ENCODE measurements at places on chromosomes 6 and 20.

GRCh38 chr6:158413814-158414565, 101.7 kb downstream of the TULP4 start:
- DNase-seq, result no peak

GRCh38 chr20:63979557-63980316, at the start of gene SAMD10:
TSS of gene SAMD10 (minus strand) at chr20:63979642. CDS start at chr20:63979467, 175 bp downstream.
- DNase-seq, result no peak

- DNase-seq, result no peak
Observed at GRCh38 chr20:13119583-13119982, 101.5 kb upstream of the ISM1 start.

DNA sequence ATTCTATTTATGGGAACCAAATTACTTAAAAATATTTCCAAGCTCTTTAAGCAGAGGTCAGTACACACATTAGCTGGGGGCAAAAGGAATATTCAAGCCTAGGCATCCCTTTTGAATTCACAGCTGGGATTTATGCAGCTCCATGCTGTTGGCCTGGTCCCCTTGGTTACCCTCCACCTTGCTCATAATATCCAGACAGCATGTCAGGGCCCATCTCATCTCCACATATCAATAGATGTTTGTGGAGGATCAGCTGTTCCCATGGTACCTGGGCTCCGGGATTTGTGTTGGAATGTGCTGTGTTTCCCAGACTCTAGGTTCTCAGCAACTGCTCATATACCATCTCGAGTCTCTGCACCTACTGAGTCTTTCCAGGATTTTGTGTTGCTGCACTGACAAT, 534.8 kb downstream of the BMP2 start:
- no peak for DNase-seq

GRCh38 chr20:3115190-3116107, 30.9 kb upstream of the AVP start:
- DNase-seq, result no peak

DNA sequence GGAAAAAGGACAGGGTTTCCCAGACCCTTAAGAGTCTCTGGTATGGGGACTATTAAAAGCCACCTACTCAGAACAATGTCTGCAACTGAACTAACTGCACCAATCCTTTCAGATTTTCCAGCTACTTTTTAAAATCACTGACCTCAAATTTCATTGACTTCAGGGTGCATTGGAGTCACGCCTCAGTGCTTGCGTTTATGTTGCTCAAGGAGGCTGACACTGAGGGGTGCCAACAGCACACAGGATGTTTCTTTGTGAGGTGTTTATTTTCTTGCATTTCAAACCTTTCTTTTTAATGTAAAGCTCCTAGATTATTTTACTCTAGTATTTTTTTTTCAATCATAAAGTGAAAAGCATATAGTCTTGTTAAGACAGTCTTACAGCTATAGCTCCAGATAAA, 402.0 kb upstream of the SLC35B3 start:
- DNase-seq, result no peak

- DNase-seq, result no peak
Observed at GRCh38 chr20:44585057-44585963, 2.9 kb downstream of the PKIG start.

DNA sequence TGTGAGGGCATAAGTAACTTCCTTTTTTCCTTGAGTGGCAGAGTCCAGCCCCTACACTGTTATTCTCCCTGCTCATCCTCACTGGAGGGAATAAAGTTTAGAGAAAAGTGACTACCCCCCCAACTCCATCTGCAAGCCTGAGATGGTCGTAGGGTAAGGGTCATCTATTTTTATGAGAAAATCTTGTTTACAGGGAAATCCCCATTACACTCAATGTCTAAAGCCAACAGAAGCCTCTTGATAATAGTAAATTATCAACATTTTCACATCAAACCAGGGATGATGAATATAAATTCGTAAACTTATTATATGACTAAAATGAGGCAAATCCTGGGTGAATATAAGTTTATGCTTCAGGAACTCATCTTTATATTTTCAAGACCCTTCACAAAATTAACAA, 174.0 kb upstream of the KCNK16 start:
- DNase-seq, result no peak

- no peak for DNase-seq
Observed at GRCh38 chr6:130132286-130132701, 90.5 kb downstream of the SAMD3 start.

DNA sequence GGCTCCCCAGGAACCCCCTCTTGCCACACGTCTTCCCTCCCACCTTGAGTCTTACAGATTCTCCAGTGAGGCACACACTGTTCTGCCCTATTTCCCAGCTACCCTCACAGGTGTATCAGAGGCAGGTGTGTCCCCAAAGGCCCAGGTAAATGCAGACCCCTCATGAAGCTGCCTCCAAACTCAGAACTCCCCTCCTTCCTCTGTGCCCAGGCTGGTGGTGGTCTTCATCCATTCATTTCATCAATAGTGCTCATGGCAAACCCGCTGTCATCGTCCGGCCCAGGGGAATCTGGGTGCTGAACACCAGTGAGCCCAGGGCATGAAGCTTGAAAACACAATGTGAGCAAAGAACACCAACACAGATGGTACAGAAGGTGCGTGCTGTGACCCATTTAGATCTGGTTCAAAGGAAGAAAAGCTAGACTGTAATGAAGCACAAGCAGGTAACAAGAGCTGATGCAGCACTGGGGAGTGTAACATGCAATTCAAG, 213.1 kb downstream of the SYNDIG1 start:
- DNase-seq, result no peak

GRCh38 chr6:38806271-38806670, 91.2 kb downstream of the DNAH8 start:
- DNase-seq, result no peak

GRCh38 chr6:128259029-128259724, 261.2 kb downstream of the PTPRK start:
- no peak for DNase-seq

DNA sequence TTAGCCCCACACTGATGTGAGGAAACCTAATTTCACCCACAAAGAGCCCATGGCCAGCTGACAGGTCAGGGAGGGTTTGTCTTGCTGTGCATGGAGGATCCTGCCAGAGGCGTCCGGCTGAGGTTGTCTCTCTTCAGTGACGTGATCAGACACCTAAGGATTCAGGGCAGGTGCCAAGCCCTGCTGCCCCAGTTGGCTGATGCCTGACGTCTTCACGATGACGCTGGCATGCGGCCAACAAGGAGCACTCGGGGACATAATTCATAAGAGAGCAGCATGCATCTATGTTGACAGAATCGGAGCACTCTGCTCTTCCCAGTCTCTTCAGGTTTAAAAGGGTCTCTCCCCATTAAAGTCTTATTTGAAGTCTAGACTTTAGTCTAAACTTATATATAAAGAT, 47.8 kb downstream of the PSMB1 start:
- no peak for DNase-seq

DNA sequence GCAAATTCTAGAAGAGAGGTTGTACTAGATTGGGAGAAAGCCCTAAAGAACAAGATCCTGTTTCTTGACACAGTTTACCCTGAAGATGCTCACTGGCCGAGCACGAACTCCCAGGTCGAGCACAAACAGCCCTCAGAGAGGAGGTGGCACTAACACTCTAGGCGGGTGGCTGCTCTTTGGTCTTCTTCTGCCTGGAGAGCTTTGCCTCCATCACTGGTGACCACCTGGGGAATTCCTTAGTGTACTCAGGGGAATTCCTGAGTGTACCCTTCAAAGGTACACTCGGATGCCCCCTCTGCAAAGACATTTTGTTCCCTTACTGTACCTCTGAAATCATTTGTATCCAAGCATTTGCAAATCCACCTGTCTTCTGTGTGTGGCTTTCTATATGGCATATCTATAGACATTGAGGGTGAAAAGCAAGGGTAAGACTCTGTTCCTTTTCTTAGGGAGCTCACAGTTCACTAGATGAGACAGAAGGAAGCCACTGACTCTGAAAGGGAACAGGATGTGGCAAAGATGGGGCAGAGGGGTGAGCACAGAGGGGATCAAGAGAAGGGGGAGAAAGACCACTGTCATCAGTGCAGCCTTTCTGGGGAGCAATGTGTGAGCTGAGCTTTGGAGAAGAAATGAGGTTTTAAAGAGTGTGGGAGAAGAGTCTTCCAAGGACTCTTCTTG, 169.8 kb upstream of the PROKR2 start:
- DNase-seq, result no peak

- no peak for DNase-seq
Observed at GRCh38 chr6:163577404-163577803, 162.9 kb downstream of the QKI start.

- no peak for DNase-seq
Observed at GRCh38 chr20:59152559-59153354, 10.9 kb upstream of the ZNF831 start.

DNA sequence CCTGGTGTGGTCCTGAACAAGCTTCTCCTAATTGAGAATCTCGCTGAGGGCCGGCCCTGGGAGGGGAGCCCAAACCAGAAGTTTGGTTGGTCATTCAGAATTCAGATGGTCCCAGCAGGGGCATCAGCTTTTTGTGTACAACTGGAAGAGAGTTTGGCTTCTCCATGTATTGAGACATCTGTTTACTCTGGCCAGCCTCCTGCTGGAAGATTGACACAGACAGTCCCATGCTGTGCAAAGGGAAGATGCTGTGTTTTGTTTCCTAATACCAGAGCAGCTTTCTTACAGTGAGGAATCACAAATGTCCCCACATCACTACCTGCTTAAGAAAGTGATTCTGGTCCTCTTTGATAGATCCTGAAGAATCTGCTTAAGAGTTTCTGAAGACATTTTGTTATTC, 97.8 kb downstream of the PLEKHG1 start:
- no peak for DNase-seq

- no peak for DNase-seq
Observed at GRCh38 chr20:45306431-45306982, at the start of gene RBPJL. TSS of gene RBPJL (plus strand) at chr20:45306840. CDS start at chr20:45306923, 83 bp downstream.

GRCh38 chr6:69305456-69305855, 491.4 kb downstream of the LMBRD1 start:
- no peak for DNase-seq

DNA sequence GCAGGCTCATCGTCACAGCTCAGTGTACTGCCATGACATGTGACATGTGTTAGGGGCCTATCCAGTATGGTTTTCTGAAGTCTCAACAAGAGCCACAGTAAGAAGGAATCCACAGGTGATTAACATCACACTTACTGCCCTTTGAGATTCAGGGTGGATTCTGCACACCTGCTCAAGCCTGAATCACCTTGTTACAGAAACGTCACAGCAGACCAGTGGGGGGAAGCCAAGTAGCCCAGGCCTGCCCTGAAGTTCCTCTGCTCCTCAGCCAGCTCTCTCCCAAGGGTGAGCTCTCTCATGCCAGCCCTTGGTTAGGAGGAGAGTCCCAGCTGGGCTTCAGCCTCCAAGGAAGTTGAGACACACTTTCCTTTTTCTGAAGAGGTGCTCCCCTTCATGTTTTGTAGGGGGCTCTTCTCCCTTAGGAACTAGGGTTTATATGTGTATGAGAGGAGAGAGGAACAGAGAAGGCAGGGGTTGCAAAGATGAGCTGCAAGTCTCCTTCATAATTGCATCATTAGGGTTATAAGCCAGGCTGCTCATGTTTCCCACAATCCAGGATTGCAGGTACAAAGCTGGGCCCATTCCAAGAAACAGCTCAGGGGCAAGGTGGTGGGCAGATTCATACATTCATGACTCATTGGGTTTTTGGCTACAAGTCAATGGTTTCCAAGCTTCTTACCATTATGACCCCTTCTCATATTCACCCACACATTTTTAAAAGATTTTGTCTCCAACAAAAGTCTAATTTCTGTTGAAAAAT, 11.6 kb downstream of the GSS start:
- DNase-seq, result no peak

All from BJ (cell line).